H1 (cell line): ENCODE measurements at places on chromosomes 16 and 17. TPM values are rescaled to one million over a fixed set of nuclear protein-coding genes. Genes with fewer than 3 reads are reported as not detected.

HS3ST4 gene
- total RNA-seq = 3.3 and 3.8 TPM in 2 replicates

THUMPD1 gene
- total RNA-seq = 46.9 and 49.4 TPM in 2 replicates

KRT9 gene
- not detected in 2 replicates for total RNA-seq

ASIC2 gene
- total RNA-seq = 1.1 and 1.2 TPM in 2 replicates

SEZ6L2 gene
- 43.5 and 46.6 TPM in 2 replicates for total RNA-seq

TRPV2 gene
- total RNA-seq = 1.6 and 2.1 TPM in 2 replicates

KRT15 gene
- total RNA-seq = 0.13 and 0.21 TPM in 2 replicates

ZNF594 gene
- total RNA-seq = 14.3 and 15.5 TPM in 2 replicates

PIK3R6 gene
- 0.23 and 0.24 TPM in 2 replicates for total RNA-seq

JPT1 gene
- 340 and 369 TPM in 2 replicates for total RNA-seq

KRTAP3-1 gene
- not detected in 2 replicates for total RNA-seq

TOX3 gene
- total RNA-seq = 16.7 and 21.2 TPM in 2 replicates

HOXB5 gene
- total RNA-seq = not detected in 2 replicates

MYL4 gene
- total RNA-seq = not detected in 2 replicates

KRTAP4-1 gene
- total RNA-seq = not detected in 2 replicates

DCTPP1 gene
- 90.4 and 94.5 TPM in 2 replicates for total RNA-seq

ADAP2 gene
- 0.76 and 1.1 TPM in 2 replicates for total RNA-seq

RASL10B gene
- 21.6 and 22.8 TPM in 2 replicates for total RNA-seq

UNK gene
- total RNA-seq = 33.0 and 33.3 TPM in 2 replicates

YBX2 gene
- 27.6 and 30.5 TPM in 2 replicates for total RNA-seq

LRRC37A2 gene
- total RNA-seq = 10.7 and 11.6 TPM in 2 replicates

C17orf107 gene
- 0.38 and 0.39 TPM in 2 replicates for total RNA-seq

NCOR1 gene
- 141 and 142 TPM in 2 replicates for total RNA-seq

ASB16 gene
- 0.19 TPM in 1 of 2 replicates, not detected in the other for total RNA-seq

PRSS33 gene
- total RNA-seq = not detected in 2 replicates

PRSS36 gene
- total RNA-seq = 1.3 TPM in 2 replicates

PRR29 gene
- total RNA-seq = 0.61 and 0.67 TPM in 2 replicates

IGSF6 gene
- not detected in 2 replicates for total RNA-seq

PEX12 gene
- 2.5 and 3.0 TPM in 2 replicates for total RNA-seq

KRTAP2-1 gene
- total RNA-seq = not detected in 2 replicates

ALOX12B gene
- not detected in 2 replicates for total RNA-seq

TBC1D3E gene
- total RNA-seq = not detected in 2 replicates

APOH gene
- total RNA-seq = not detected in 2 replicates

RRAD gene
- total RNA-seq = not detected in 2 replicates

SLC16A11 gene
- 0.35 and 0.67 TPM in 2 replicates for total RNA-seq

CFAP119 gene
- total RNA-seq = 5.2 and 6.0 TPM in 2 replicates
